ENCODE measurements at places on chromosomes 2 and 18.

GRCh38 chr18:5198311-5198710 lies 1.3 kb upstream of the AKAIN1 start:
- no peak for DNase-seq

- DNase-seq: peak; percentile 77
Measured at GRCh38 chr18:9705183-9705829, 2.8 kb upstream of the RAB31 start.

DNA sequence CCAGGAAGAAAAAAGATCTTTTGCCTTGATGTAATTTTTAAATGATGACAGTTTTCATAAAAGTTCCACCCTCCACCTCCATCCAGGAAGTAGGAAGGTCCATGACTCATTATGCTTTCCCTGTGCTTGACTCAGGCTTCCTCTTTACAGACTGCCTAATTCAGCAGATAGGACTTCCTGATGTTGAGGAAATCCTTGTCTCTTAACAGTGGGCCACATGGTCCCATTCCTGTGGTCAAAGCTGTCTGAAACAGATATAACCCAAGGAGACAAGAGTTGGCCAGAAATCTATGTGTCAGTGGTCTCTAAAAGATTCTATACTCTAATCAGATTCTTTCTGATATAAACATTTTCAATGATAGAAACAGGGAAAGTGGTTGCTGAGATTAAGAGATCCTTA lies 119.1 kb downstream of the BAZ2B start:
- DNase-seq: peak; percentile 81

GRCh38 chr2:218123986-218124385 lies 1.8 kb upstream of the CXCR2 start:
- DNase-seq: no peak

GRCh38 chr18:68221111-68221724 lies 493.7 kb downstream of the TMX3 start:
- no peak for DNase-seq

- DNase-seq: no peak
Measured at GRCh38 chr2:74564222-74564621, 9.7 kb downstream of the DOK1 start.

GRCh38 chr18:39959839-39960238 lies 1995.2 kb upstream of the PIK3C3 start:
- no peak for DNase-seq

DNA sequence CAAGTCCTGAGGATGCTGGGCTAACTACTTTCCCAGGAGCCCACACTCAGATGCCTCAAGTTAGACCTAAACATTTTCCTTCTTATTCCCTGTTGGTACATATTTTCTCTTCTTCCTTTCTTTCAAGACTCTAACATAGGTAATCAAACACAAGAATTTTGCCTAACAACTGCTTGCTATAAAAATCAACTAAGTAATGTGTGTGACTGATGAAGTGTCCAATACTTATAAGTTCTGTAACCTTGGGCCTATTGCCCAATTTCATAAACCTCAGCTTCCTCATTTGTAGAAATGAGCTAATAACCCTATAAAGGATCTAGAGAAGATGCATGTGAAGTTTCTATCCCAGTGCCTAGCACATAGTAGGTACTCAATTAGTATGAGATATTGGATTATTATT lies 31.6 kb upstream of the PIK3C3 start:
- DNase-seq: no peak

DNA sequence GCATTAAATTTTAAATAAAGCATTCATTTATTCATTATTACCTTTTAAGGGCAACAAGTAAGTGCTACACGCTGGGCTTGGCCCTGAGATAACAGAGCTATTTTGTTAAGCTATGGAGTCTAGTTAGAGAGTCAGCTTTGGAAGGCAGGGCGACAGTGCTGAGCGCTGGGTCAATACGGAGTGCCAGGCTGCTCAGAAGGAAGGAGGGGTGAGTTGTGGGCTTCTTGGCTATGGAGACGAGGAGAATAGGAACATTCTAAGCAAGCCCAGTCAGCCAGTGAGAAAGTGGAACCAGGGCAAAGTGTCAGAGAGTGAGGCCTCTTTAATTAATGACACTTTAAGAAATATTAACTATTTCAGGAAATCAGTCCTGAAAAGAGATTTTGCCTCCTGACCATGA lies 288.4 kb downstream of the LRRTM1 start:
- no peak for DNase-seq

- peak; percentile 48 for DNase-seq
Measured at GRCh38 chr2:1769703-1770422, 25.5 kb upstream of the PXDN start.

- no peak for DNase-seq
Measured at GRCh38 chr2:88110830-88111229, 17.0 kb downstream of the FABP1 start.

GRCh38 chr2:176986487-176986886 lies 226.1 kb upstream of the HNRNPA3 start:
- DNase-seq: no peak

- no peak for DNase-seq
Measured at GRCh38 chr2:230317366-230317765, 9.6 kb upstream of the SP140L start.

- DNase-seq: no peak
Measured at GRCh38 chr2:99691926-99692325, 202.1 kb upstream of the REV1 start.

- DNase-seq: no peak
Measured at GRCh38 chr2:224492531-224492930, 90.6 kb upstream of the FAM124B start.

GRCh38 chr2:84126084-84126483 lies 333.0 kb downstream of the SUCLG1 start:
- no peak for DNase-seq

DNA sequence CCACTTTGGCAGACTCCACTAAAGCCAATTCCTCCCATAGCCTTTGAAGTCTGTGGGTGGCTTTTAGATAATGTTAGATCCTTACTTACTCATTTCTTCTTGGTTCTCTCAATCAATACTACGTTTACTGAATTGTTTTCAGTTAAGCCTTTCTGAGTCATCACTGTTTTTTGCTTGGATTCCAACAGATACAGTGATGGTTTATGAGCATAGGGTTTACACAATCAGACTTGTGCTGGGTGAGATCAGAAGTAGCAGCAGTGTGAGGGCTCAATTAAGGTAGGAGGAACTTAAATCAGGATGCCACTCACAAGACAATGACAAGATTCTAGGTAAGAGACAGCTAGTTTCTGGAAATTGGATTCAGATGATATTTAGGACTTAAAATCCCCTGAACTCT lies 297.7 kb upstream of the DOK6 start:
- DNase-seq: peak; percentile 37

DNA sequence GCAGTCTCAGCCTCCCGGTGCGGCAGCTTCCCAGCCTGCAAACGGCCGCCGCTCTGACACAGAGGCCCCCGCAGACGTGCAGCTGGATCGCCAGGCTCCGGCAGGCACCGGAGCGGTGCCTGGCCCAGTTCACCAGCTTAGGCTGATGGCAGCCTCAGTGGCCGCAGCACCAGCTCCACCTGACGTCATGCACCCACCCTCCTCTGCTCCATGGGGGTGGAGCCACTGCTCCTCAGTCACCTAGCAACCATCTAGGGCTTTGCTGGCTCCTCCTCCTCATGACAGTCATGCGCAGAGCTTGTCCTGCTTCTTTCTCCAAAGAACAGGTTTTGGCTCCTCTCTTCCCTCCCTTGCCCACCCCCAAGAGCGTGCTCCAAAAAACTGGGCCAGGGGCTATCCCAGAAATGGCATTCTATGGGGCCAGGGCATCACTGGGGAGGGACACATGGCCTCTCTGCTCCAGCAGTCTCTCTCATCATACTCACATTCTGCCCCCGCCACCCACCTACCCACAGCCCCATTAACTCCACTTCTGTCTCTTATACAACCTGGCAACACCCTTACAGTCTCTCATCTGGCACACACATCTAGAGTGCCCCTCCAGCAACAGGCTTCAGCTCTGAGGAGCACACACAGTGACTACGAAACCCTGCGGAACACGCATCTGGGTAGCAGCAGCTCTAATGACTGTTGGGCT lies 5.5 kb downstream of the DCTN1 start:
- peak; percentile 76 for DNase-seq

- peak; percentile 11 for DNase-seq
Measured at GRCh38 chr2:222451224-222451674, 26.9 kb downstream of the SGPP2 start.

DNA sequence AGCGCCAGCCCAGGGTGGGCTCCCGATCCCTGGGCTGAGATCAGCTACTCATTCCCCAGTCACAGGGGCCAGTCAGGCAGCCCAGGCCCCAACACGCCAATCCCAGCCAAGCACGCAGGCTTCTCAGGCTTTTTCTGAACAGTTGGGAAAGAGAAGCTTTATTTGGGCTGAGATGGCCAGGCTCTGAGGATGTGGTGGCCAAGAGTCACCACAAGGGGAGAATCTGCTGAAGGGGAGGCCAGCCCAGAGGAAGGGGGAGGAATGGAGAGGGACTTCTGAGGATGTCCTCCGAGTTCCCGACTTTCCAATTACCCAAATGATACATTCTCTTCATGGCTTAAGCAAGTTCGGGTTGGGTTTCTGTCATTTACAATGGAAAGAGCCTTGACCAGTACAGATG lies 2.8 kb upstream of the DIPK1C start:
- peak; percentile 31 for DNase-seq

DNA sequence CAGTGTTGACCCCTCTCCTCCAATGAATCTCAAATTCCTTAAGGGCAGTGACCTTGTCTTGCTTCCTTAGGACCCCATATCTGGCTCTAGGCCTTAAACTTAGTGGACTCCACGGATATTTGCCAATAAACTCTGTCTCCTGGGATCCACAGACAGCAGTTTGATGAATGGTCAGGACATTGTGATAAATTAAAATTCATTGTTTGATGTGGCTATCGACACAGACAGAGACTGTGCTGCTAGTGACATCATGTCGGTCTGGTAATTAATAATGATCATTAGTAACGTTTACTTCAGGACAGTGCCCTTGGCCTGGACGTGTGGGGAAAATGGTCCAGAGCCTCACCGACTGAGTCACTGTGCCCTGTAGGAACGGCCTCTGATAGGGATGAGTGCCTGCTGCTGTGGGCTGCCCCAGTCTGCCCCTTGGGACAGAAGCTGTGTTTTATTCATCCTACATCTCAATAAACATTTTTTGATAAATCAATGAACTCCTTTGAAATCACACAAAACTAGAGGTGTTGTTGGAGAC lies 5.2 kb upstream of the SLC35F6 start:
- no peak for DNase-seq

DNA sequence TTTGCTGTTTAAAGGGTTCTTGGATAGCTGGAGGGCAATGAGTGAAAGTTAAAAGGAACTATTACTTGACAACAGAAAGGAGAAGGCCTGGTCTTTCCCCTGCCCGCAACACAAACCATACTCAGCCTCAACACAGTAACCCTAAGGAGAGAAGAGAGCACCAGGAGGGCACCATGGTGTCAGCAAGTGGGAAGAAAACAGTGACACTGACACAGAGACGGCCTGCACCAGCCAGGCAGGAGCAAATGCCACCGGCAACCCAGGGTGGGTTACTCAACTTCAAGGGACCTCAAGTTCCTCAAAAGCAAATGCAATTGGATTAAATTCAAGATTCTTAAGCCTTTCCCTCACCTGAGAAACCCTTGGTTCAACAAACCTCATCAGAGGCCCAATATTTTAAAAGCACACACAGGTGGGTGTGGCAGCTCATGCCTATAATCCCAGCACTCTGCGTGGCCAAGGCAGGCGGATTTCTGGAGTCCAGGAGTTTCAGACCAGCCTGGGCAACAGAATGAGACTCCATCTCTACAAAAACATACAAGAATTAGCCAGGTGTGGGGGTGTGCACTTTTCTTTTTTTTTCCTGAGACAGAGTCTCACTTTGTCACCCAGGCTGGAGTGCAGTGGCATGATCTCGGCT lies 52.3 kb downstream of the TFCP2L1 start:
- DNase-seq: no peak

- DNase-seq: peak; percentile 45
Measured at GRCh38 chr18:68660354-68661183, 54.3 kb downstream of the TMX3 start.

- DNase-seq: no peak
Measured at GRCh38 chr18:49837889-49838288, 24.6 kb upstream of the ACAA2 start.

- DNase-seq: peak; percentile 19
Measured at GRCh38 chr2:110157153-110157793, 41.7 kb upstream of the MALL start.

DNA sequence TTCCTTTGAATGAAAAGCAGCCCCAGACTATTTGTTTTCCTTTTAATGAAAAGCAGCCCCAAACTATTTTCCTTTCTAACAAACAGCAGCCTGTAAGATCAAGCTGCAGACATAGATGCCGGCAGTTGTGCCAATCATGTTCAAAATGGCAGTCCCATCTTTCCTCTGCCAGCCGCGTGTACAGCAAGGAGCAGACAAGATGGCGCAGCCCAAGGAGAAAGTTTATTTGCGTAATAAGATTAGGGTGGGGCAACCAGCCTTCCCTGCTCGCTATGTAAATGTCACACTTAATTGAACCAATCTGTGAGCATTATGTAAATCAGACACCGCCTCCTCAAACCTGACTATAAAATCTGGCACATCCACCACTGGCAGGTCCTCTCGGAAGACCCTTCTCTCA lies 226.0 kb downstream of the TGIF1 start:
- no peak for DNase-seq

DNA sequence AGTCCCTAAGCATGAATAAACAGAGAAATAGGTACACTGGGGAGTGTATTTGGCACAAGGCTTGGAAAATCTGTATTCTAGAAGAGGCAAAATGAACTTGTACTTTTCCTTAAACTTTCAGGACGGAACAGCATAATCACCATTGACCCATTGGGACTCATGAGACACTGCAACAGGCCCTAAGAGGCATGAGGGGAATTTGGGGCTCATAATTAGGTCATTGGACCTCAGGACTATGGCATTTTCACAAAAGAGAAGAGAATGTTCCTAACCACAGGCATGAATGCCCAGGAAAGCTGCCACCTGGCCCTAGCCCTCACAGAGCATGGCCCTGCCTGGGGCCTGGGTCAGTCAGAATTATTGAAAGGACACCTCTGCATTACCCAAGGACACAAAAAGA lies 67.9 kb upstream of the PIK3C3 start:
- DNase-seq: no peak

- no peak for DNase-seq
Measured at GRCh38 chr2:211479536-211480150, 923.2 kb downstream of the CPS1 start.

DNA sequence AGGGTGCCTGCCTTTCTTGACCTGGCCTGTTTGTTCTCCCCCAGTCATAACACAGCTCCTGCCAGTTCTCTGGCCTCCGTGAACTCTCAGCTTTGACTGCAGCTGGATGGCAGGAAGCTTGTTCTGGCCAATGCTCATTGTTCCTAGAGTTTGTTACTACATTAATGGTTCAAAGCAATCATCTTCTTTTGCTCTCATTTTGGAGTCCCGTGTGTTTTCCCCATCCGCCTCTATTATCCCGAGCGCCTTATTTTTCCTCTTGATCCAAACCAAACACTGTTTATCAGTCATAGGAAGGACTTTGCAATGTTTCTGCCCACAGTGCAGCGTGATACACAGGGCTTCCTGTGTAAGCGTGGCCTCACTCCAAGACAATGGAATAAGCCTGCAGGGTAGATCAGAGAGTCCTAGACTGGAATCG lies 184.3 kb upstream of the APCDD1 start:
- DNase-seq: peak; percentile 62

- DNase-seq: no peak
Measured at GRCh38 chr2:167480986-167481309, 592.7 kb downstream of the XIRP2 start.

All from AG08395 (cell line).